C1 segment of cervical spinal cord (tissue), 14 donors: ENCODE measurements at places on chromosomes 16 and 17.

DNA sequence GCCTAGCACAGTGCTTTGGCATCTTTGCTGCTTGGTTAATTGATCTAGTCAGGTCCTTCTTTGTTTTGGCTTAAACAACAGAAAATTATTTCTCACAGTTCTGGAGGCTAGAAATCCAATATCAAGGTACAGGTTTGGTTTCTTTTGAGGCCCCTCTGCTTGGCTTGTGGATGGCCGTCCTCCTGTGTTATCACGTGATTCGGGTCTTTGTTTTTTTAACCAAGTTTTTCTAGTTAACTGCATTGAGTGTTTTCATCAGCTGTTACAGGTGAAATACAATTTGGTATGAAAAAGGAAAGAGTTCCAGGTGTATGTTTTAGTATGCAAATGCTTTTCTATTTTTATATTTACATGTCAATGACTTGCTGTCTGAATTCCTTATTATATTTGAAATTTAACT, 2.8 kb downstream of the NLK start:
- DNase-seq: no peak

- DNase-seq: no peak
Measured at GRCh38 chr17:43774304-43775250, 4.2 kb downstream of the DUSP3 start.

- no peak for DNase-seq
Measured at GRCh38 chr16:30998852-30999761, 11.3 kb downstream of the STX1B start.

DNA sequence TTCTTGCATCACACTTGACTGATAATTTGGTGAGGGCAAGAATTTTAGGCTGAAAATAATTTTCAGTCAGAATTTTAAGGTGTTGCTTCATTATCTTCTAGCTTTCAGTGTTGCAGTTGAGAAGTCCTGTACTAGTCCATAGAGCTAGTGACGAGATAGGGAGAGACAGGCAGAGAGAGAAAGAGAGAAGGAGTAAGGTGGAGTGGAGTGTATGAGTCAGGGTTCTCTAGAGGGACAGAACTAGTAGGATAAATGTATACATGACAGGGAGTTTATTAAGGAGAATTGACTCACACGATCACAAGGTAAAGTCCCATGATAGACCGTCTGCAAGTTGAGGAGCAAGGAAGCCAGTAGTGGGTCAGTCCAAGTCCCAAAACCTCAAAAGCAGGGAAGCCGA, 127.2 kb downstream of the UTP18 start:
- no peak for DNase-seq

DNA sequence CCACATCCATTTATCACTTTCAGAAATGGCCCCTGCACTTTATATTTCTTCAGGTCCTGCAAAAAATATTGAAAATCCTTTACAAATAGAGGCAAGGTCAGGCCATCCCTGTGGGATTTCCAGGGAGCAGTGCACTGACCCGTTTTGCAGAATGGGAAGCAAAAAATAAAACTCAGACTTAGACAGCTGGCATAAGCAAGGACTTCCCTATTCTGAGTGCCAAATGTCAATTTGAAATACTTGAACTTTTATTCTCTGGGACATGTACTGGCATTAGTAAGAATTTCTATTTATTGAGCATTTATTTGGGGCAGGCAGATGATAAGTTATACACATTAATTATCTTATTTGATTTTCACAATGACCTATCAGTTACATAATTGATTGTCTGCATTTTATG, 32.4 kb downstream of the PRKCB start:
- DNase-seq: no peak

GRCh38 chr17:45908935-45909334, 14.6 kb downstream of the MAPT start:
- no peak for DNase-seq

- peak; percentile 70 for DNase-seq
Measured at GRCh38 chr17:732902-733720, 715 bp downstream of the TLCD3A start.

DNA sequence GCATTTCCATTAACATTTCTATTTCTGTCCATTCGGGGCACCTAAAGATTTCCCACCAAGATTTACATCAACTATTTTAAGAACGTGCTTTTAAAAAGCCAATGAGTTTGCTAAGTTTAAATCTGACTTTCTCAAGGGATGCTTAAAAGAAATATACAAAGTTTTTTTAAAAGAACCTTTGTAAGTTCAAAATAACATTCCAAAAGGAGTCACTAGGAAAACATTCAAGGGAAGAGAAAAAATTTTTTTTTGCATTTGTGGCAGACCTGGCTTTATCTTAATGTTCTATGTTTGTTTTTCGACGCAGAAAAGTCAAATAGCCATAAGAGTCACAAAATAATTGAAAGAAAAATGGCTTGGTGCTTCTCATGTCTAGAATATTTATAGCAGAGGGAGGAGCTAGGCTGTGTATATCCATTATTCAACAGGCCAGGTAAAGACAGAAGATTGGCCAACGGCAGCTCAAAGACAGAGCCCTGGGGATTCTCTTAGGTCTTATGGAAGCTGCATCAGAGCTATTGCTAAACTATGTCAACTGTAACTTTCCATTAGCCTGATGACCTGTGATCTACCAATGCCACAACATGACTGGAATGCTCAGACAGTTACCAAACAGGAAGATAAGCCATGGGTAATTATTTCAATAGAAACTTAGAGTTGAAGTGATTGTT, 37.8 kb upstream of the MYOCD start:
- DNase-seq: no peak

DNA sequence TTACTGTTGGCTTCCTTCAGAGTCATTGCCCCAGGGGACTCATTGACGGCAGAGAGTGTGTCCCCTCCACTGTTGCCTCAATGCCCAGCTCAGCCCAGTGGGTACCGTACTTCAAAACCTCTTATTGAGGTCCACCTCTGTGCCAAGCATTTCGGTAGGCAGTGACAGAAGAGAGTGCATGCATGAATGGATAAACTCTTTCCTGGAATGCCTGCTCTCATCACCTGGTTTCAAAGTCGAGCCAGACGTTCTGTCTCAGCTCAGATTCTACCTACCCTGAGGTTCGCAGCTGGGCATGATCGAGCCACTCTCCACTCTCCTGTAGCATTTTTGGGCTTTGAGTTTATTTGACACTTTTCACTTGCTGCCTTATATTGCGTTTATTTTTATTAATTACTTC, 647.0 kb downstream of the MAF start:
- no peak for DNase-seq

- no peak for DNase-seq
Measured at GRCh38 chr17:13044572-13045065, 26.8 kb upstream of the ELAC2 start.

- no peak for DNase-seq
Measured at GRCh38 chr17:13616031-13616430, 14.3 kb upstream of the HS3ST3A1 start.

GRCh38 chr16:3951861-3952736, 71.6 kb upstream of the CREBBP start:
- no peak for DNase-seq

- no peak for DNase-seq
Measured at GRCh38 chr16:72840631-72841381, 207.1 kb downstream of the ZFHX3 start.

DNA sequence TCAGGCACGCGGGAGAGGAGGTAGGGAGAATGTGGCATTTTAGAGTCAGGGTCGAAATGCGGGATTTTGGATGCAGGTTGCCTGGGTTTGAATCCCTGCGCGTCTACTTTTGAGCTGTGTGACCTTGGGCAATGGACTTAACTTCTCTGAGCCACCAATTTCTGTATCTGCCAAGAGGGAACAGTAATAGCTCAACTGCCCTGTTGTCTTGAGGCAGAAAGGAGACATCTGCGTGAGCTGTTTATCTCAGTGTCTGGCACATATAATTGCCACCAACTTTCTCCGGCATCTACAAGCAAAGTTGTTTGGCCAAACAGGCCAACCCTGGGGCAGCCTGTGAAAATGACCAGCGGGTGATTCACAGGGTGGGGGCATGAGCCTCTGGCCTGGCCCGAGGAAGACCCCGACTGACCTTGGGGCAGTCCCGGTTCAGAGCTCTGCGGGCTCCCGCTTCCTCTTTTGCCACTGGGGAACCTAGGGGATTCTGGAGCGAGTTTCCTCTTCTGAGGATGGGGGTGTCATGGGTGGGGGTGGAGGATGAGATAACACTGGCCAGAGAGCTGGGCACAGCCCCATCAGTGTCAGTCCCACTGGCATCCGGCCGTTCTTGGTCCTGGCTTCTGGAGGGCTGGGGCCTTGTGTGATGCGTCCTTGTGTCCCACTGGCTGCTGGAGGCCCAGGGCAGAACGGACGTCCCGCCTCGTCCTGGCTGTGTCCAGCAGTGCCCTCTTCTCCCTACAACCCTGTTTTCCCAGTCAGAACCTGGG, 1.3 kb downstream of the SNN start:
- peak; percentile 61 for DNase-seq

GRCh38 chr17:79917902-79918484, 78.8 kb upstream of the CBX4 start:
- no peak for DNase-seq

- DNase-seq: no peak
Measured at GRCh38 chr17:79573196-79573896, 37.5 kb downstream of the RBFOX3 start.

DNA sequence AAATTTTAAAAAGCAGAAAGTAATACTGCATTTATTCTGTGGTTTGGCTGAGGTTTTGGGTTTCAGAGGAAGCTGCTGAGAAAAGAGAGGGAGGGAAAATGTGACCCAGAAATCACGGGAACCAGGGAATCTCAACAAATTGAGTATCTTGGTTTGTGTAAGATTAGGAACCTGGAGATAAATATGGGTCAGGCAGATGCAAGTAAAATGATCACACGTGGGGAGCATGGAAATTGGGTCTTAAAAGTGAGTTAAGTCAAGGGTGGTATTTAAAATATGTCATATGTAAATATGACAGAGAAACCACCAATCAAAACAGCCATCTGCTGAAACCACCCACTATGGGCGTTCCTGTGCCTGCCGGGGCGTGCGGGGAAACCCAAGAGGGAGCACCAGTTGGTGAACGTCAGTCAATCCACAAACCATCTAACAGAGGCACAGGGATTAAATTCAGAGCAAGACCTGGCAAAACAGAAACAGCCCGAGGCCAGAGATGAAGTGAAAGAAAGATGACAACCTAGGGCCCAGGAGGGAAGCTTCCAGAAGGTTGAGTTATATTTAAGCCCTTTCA, 33.4 kb downstream of the CDH13 start:
- DNase-seq: no peak

- DNase-seq: no peak
Measured at GRCh38 chr17:32495359-32496231, 8.8 kb downstream of the CDK5R1 start.

- DNase-seq: no peak
Measured at GRCh38 chr17:80384078-80384960, 30.6 kb upstream of the ENDOV start.

- DNase-seq: no peak
Measured at GRCh38 chr16:69077251-69077650, 28.2 kb upstream of the HAS3 start.

- no peak for DNase-seq
Measured at GRCh38 chr17:82838386-82839063, 1.3 kb downstream of the ZNF750 start.

DNA sequence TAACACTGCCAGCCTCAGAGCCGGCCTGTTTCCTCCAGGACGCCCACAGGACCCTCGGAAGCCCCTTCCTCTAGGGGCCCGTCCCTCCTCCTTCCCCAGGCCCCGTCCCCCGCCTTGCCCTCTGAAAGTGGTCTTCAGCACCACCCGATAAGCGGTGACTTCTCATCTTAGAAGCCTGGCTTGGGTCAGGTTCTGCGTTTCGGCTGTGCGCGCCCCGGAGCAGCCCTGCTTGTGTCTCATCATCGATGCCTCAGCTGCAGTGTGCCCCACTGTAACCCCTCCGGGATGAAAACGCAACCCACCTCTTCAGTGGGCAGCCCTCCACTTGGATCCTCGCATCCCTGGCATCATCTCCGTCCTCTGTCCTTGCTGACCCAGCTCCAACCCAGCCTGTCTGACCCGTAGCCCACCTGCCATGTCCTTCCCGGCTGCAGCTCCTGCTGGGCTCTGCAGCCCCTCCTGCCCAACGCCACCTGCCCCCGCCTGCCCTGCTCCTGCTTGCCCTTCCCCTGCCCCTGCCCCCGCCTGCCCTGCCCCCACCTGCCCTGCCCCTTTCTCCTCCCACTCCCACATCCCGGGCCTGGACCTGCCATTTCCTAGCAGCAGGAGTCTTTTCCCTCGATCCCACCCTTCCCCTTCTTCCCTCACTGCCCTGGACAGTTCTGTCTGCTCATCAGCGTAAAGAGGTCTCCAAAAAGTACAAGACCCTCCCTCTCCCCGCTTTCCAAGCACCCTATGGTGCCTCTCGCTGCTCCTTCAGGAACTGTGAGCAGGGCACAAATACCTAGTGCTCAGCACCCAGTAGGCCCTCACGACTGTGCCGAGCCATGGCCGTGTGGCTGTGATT, 112.5 kb upstream of the CHMP6 start:
- no peak for DNase-seq

- no peak for DNase-seq
Measured at GRCh38 chr17:44558334-44558709, 1.0 kb downstream of the FZD2 start.

GRCh38 chr17:57747221-57748017, 2.3 kb upstream of the CCDC182 start:
- no peak for DNase-seq

DNA sequence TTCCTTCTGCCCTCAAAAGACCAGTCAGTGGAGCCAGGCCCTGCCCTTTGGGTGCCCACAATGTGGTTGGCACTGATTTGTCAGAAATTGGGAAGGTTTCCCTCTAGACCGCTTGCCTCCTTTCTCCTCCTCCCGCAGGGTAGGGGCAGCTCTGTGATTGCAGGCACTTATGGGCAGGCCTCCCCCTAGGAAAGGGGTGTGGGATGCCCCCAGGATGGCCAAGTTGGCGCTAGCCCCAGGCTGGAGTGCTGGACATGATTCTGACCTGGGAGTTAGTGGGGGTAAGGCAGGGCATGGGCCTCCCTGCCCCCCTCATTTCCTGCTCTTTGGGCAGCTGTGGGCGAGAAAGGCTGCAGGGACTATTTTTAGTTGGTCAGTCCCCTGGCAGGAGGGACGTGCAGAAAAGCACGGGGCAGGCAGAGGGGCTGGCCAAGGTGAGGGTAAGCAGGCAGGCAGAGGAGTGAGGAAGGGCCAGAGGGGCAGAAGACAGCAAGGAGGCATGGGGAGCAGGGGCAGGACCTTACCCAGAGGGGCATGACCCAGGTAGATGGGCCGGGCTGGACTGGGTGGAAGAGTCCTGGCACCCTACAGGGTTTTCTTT, 3.3 kb downstream of the RARA start:
- no peak for DNase-seq

DNA sequence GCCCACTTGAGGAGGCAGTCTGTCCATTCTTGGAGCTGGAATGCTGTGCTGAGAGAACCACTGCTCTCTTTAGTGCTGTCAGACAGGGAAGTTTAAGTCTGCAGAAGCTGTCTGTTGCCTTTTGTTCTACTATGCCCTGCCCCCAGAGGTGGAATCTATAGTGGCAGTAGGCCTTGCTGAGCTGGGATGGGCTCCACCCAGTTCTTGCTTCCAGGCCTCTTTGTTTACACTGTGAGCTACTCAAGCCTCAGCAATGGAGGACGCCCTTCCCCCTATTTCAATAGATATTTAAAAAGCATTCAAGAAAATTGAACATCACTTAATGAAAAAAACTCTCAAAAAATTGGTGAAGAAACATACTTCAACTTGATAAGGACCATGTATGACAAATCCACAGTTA, 313.5 kb downstream of the PHKB start:
- no peak for DNase-seq
